T1000 (cell line): ENCODE measurements at places on chromosomes 11 and 22.

GRCh38 chr11:117807482-117808327 is 10.7 kb upstream of the DSCAML1 start:
- no peak for DNase-seq

DNA sequence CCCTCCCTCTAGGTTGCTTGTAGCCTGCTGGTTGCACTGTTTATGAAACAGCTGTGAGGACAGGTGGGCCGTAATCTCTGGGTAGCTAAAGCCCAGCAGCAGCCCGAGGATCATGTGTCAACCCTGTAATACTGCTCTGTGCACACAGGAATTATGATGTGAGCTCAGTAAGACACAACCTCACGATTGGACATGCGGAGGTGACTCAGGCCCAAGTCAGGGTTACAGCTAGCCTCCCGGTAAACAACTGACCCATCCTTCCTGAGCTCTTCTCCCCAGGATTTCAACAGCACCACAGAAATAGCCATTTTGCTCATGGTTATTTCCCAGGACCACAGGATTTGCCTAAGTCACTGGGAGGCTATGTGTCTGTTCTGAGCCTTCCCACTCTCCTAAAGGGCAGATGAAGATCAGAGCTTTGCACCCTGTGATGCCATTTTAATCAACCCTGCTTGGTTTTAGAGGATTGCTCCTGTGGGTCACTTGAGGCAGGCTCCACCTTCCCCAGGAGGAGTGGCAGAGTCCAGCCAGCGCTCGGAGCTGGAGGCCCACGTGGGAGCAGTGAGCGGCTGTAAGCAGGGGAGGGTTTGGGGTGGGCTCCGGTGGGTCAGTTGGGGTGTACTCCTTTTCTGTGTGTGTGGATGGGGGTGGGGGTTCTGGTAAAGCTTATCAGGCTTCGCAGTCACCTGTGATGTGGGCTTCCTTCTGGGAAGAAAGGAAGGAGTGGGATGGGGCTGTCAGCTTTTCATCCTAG is at the start of gene AMPD3:
Gene AMPD3, plus strand, starts transcription at position 387 of the 754 bp plus-strand sequence. CDS start 6,256 bp downstream, outside the sequence.
- peak; percentile 54 for DNase-seq

- no peak for DNase-seq
Observed at GRCh38 chr11:110866081-110866480, 153.8 kb upstream of the ARHGAP20 start.

DNA sequence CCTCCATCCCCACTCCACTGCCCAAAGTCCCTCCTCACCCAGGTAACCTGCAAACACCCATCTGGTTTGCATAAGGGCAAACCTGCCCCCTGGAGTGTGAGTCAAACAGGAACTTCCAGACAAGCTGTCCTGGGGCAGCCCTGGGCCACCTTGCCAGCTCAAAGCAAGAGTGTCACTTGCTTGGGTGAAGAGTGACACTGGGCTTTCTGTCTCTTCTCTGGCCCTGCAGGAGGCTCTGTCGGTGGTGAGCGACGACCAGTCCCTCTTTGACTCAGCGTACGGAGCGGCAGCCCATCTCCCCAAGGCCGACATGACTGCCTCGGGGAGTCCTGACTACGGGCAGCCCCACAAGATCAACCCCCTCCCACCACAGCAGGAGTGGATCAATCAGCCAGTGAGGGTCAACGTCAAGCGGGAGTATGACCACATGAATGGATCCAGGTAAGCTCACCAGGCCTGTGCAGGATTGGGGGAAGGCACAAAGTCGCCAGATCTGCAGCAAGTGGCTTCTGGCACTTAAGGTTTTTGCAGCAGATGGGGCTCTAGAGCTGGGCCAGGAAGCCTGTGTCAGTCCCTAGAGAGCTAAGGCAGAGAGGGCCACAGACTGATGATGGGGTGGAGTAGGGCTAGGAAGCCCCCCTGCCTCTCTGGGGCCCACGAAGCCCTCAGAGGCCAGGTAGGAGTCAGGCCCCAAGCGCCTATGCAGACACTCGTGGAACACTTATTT is 64.2 kb downstream of the FLI1 start:
- DNase-seq: no peak

GRCh38 chr11:102921587-102922220 is 33.8 kb downstream of the MMP13 start:
- DNase-seq: no peak
